Fibroblast of the aortic adventitia (primary cell): ENCODE measurements at places on chromosomes 7 and 10.

DNA sequence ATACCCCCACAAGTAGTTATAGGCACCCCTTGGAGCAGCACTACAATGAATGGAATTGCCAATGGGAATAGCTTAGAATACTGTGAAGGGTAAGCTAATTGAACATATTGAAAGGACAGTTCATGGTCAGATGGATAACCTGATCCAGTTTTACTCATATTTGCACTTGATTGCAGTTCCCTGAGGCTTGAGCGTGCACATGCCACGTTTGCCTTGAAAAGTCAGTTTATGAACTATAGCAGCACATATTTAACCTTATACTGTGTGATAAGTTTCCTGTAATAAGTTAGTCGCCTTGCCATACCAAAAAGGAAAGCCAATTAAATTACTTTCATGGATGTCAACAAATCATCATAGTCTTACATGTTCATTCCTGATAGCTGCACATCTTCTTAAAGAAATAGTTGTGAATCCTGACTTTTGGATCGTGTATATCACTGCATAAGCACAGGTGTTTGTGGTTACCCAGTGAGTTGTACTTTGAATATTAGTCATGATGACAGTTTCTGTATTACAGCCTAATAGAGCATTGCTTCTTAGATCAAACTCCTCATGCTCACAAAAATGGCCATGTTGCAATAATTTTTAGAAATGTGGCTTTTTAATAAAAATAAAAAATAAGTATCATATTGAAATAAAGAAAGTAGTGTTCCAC lies 21.6 kb downstream of the DNTT start:
- DNase-seq: no peak

DNA sequence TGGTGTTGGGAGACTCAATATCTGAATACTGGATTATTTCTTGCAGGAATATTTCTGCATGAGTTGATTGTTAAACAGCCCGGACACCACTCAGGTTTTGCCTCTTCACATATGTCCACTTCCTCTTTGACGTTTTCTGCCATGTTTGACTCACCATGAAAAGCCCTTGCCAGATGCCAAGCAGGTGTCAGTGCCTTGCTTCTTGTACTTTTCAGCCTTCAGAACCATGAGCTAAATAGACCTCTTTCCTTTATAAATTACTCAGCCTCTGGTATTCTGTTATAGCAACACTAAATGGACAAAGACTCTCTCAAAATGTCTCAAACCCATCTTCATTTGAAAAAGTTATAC lies 24.7 kb upstream of the MACC1 start:
- no peak for DNase-seq

DNA sequence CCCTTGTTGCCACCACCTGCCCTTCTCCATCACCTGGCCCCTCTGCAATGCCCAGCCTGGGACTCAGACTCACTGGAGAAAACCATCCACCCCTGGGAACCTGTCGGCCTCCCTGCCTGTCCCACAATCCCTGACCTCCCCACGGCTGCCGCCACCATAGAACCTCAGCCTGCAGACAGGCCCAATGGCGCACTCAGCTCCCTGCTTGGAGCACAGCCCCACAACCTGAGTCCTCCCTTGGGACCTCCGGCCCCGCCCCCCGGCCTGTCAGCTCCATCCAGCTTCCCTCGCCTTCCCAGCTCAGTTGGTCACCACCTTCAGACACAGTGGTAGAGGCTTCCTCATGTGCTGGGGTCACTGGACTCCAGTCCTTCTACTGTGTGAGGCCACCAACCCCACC lies 41.1 kb downstream of the PARP12 start:
- no peak for DNase-seq

DNA sequence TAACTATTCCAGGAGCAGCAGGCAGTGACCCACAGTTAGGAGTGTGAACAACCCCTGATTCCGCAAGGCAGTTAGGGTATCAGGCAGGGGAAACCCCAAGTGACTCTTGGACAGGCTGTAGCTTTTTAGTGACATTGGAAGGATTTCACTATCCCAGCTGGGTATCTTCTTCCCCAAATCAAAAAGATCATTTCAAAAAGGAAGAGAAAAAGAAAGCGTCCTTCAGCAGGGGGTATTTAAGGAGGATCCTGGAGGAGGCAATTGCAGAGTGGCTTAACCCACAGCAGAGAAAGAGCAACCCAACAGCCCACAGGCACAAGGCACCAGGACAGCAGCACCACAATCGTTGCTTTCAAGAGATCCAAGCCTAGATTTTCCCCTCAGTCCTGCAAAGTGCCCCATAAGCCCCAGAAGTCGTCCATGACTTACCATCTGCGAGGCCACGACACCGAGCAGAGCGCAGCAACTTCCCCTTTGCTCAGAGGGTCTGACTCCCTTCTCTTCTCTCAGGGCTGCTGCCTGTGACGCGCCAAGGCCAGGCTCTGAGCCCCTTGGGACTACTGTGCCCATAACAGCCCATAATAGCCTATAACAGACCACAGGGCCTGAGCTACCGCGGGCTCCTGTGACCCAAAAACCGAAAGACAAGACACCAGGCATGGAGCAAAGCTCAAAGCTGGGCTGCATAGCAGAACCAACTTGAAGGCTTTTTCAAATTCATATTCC lies 19.8 kb downstream of the PIK3AP1 start:
- no peak for DNase-seq

DNA sequence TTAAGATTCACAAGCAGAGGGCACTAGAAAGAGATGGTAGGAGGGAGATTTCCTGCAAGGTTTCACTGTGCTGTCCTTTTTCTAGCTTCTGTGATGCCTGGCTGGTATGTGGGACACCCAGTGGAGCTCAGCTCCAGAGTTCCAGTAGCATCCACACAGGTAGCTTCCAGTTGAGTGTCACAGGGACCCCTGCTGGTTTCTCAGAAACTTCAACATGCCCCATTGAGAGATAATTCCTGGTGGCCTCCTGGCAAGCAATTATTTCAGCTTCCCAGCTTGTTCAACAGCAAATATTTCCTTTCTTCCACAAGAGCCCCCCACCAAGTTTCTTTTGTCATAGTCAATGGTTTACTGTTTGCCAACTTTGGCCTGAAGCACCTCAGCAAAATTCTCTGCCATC lies 858.7 kb downstream of the REEP3 start:
- DNase-seq: no peak

- DNase-seq: peak; percentile 65
Observed at GRCh38 chr7:128347647-128348097, 4.0 kb upstream of the RBM28 start.

- DNase-seq: no peak
Observed at GRCh38 chr10:125691160-125691981, 8.4 kb upstream of the TEX36 start.
